ENCODE measurements at places on chromosomes 4 and X. TPM values are rescaled to one million over a fixed set of nuclear protein-coding genes. Genes with fewer than 3 reads are reported as not detected.

The STS gene
- polyA plus RNA-seq: 1.1 TPM

The TMSB15C gene
- 2.9 TPM for polyA plus RNA-seq

The MND1 gene
- polyA plus RNA-seq: 2.4 TPM

- no peak for DNase-seq
Observed at GRCh38 chr4:126136922-126137781, 822.4 kb downstream of the FAT4 start.

GRCh38 chr4:153579410-153579809 is 104.7 kb upstream of the TLR2 start:
- DNase-seq: no peak

GRCh38 chr4:157514711-157515110 is 294.2 kb downstream of the GRIA2 start:
- peak; percentile 20 for DNase-seq

- no peak for DNase-seq
Observed at GRCh38 chr4:11614426-11614825, 185.7 kb upstream of the HS3ST1 start.

The TKTL2 gene
- polyA plus RNA-seq: not detected

GRCh38 chr4:65670020-65670330 is 314 bp downstream of the EPHA5 start:
- DNase-seq: no peak

The RPGR gene
- 1.2 TPM for polyA plus RNA-seq

DNA sequence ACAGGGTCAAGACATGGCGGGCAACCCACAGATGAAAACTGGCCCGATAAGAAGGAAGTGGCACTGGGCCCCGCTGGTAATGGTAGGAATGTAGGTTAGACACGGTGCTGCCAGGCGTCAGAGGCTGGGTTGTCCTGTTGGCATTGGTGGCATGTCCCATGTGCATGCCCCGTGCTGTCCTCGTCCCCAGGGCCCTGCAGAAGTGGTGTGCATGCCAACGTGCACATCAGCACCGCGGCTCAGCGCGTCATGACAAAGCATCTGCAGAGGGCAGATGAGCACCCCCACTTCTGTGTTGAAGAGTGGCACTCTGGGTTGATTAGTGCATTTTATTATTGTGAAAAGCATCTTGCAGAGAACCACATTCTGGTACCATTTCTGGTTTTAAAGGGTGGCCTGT is 35.6 kb downstream of the NELFA start:
- DNase-seq: no peak

The TRIML2 gene
- not detected for polyA plus RNA-seq

GRCh38 chr4:36609661-36610060 is 328.2 kb downstream of the DTHD1 start:
- DNase-seq: no peak

DNA sequence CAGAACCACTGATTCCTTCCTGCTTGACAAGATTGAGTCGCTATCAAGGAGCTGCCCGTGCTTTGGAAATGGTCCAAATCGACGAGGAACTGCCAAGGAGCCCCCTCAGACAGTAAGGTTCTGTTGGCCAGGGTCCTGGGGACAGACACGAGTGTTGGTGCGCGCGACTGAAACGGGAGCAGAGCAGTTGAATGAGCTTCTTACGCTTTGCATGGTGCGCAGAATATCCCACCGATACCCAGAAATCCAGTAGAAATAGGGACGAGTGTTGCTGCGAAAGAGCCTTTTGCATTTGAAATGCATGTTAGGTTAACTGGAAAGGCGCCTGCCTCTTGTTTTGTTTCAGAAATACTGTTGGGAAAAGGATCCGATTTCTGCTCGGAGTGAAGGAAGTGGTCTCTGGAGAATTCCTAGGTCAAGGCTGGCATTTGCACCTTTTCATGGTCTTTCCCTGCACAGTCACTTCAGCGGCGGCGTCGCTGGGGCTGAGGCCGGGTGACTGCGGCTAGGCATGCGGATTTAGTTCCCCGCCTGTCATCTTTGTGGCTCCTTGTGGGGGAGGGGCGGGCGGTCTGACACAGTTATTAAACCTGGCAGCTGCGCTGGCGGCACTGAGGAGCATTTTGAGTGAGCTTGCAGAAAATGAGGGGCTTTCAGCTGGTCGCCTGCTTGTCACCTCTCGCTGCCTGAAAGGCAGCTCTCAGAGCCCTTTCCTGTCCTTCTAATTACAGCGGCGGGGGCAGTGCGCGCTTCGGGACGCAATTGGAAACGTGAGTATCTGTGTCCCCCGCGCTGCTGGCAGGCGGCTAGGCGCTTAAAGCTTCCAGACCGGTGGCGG is 51.5 kb upstream of the TRIM2 start:
- DNase-seq: peak; percentile 77

DNA sequence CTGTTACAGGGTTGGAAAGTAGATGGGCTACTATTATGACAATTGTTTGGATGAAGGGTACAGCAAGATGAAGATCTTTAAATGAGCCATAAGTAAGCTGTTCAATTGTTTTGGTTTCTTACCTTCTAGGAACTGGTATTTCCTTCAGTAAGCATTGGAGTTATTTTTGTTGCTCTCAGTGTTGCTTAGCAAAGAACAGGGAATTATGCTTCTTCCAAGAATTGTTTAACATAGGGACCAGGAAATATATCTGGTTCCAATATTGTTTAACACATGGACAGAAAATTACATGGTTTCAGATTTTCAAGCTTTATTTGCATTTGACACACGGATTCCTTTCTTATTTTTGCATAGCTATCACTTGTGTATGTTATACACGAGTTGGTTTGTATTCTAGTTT is 1999.0 kb downstream of the ARAP2 start:
- no peak for DNase-seq

DNA sequence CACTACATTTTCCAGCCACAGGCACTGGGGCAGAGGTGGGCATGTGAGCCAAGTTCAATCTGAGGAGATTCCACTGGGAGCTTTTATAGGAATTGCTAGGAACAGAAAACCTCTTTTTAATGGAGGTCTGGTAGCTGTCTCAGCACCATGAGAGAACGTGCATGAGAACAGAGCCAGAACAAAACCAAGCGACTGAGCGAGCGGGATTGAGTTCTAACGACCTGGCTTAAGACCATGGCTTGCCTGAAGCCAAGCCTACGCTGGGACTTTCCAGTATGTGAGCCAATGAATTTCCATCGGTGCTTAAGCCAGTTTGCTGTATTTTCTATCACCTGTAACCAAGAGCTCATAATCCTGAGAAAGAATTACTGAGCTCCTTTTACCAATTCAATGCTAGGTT is 183.7 kb downstream of the NR3C2 start:
- DNase-seq: no peak

DNA sequence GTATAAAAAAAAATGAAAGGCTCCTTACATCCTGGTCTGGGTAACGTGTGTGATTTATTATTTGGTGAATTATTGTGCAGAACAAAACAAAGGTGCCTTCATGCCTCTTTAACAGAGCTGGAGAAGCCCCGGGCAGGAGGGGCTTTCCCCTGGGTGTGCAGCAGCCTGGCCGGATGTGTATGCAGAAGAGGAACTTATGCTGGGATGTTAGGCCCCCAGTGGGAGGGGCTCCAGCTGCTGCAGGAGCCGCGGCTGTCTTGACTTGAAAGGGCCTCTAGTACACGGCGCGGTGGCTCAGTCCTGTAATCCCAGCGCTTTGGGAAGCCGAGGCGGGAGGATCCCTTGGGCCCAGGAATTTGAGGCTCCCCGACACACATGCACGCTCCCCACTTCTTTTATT is 16.0 kb downstream of the CCNQ start:
- DNase-seq: peak; percentile 65

DNA sequence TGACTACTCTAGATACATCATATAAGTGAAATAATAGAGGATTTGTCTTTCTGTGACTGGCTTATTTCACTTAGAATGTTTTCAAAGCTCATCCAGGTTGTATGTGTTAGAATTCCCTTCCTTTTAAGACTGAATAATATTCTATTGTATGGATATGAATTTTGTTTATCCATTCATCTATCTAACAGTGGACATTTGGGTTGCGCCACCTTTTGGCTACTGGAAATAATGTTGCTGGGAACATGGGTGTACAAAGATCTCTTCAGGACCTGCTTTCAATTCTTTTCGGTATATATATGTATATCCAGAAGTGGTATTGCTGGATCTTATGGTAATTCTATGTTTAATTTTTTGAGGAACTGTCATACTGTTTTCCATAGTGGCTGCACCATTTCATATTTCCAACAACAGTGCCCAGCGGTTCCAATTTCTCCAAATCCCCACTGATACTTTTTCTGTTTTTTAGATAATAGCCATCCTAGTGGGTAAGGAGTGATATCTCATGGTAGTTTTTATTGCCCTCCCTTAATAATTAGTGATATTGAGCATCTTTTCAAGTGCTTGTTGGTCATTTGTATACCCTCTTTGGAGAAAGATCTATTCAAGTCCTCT is 3.4 kb upstream of the SCD5 start:
- DNase-seq: peak; percentile 47

The FGFR3 gene
- polyA plus RNA-seq: 0.62 TPM

DNA sequence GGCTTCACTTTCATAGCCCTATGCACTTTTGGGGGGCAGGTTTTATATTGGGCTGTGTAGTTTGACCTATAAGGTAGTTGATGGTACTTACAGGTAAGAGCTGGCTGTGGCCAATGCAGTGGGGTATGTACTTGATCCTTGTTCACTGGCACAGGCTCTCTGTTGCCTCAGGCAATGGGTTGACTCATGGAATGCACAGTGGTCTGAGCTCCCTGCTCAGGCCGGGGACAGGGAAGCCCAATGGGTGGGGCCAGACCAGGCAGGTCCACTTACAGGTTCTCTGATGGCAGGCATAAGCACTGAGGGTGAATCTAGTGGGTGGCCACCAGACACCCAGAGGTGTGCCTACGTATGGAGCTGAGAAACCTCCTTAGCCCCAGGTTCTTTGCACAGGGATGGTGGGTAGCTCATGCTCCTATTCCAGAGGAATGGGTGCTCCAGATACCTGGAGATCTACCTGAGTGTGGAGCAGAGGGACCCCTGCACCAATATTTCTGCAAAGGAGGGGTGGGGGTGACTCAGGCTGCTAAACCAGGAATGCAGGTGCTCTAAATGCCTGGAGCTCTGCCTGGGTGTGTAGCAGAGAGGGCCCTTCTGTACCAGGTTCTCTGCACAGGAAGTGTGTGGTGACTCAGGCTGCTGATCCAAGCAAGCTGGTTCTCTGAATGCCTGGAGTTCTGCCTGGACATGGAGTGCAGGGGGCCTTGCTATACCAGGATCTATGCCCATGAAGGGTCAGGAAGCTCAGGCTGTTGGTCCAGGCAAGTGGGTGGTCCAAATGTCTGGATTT is 52.3 kb downstream of the IL1RAPL2 start:
- DNase-seq: no peak

- no peak for DNase-seq
Observed at GRCh38 chr4:35105486-35105885, 1138.8 kb downstream of the ARAP2 start.

DNA sequence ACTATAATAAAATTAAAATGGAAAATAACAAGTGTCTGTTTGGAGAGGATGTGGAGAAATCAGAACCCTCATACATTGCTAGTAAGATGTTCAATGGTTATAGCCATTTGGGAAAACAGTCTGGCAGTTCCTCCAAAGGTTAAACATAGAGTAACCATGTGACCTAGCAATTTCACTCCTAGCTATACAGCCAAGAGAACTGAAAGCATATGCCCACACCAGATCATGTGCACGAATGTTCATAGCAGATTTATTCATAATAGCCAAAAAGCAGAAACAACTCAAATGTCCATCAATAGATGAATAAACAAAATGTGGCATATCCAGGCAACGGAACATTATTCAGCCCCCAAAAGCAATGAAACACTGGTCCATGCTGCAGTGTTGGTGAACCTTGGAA is 9.4 kb upstream of the CCNQ start:
- DNase-seq: no peak

DNA sequence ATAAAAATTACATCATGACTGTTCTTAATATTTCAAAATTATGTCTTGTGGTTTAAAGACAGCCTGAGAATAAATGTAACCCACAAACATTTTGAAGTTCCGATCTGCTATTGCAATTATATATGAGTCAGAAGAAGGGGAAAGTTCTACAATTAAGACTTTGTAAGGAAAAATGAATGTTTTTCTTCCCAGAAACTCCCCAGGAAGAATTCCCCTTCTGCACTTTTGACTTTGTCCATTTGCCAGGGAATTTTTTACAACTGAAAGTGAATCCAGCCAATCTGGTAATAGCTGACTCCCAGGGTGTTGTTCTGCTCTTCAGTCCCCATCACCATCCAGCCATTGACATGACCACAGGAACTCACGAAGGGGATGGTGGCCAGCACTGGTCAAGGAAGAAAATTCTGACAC is 61.6 kb upstream of the NOCT start:
- DNase-seq: no peak

The TLR7 gene
- polyA plus RNA-seq: not detected

GRCh38 chrX:50067435-50068284 is 133.1 kb downstream of the AKAP4 start:
- peak; percentile 66 for DNase-seq
